ENCODE measurements at places on chromosomes 4 and X. TPM values are rescaled to one million over a fixed set of nuclear protein-coding genes. Genes with fewer than 3 reads are reported as not detected.

GRCh38 chr4:145791988-145792387 is 112.0 kb downstream of the C4orf51 start:
- DNase-seq = no peak

- no peak for DNase-seq
Measured at GRCh38 chr4:45741897-45742296, 382.0 kb downstream of the GABRG1 start.

DNA sequence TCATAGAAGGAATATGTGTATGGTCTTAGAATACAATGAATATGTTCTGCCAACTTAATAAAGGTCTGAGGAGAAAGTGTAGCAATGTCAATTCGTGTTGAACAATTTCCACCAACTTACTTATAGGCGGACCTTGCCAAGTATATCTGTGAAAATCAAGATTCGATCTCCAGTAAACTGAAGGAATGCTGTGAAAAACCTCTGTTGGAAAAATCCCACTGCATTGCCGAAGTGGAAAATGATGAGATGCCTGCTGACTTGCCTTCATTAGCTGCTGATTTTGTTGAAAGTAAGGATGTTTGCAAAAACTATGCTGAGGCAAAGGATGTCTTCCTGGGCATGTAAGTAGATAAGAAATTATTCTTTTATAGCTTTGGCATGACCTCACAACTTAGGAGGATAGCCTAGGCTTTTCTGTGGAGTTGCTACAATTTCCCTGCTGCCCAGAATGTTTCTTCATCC is 9.2 kb downstream of the ALB start:
- no peak for DNase-seq

- DNase-seq = peak; percentile 55
Measured at GRCh38 chrX:81336455-81337152, 134.7 kb downstream of the SH3BGRL start.

DNA sequence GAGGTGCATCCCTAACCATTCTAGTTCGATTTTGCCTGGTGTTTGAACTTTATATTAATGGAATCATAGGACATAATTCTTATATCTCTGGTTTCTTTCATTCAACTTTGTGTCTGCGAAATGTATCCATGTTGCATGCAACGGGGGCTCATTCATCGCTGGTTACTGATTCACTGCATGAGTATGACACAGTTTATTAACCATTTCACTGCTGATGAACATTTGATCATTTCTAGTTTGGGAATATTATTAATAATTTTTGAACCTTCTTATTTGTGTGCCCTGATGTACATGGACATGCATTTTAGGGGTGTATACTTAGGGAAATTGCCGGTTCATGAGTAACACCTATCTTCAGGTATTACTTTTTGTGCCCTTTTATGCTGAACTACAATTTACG is 5.1 kb upstream of the TMEM271 start:
- DNase-seq = no peak

- no peak for DNase-seq
Measured at GRCh38 chrX:112279940-112280339, 197.4 kb upstream of the TRPC5 start.

GRCh38 chrX:30791296-30792278 is 97.5 kb downstream of the TAB3 start:
- DNase-seq = peak; percentile 41

GRCh38 chrX:120727452-120727851 is 97.6 kb upstream of the C1GALT1C1 start:
- DNase-seq = no peak

GRCh38 chrX:154409222-154409871 is at the start of gene DNASE1L1:
TSS of gene DNASE1L1 (minus strand) at chrX:154409254. CDS start at chrX:154405568, 3,686 bp downstream.
- peak; percentile 86 for DNase-seq

Gene SUV39H1
- 4.6 TPM for total RNA-seq
